ENCODE measurements at places on chromosomes 13 and 19. TPM values are rescaled to one million over a fixed set of nuclear protein-coding genes. Genes with fewer than 3 reads are reported as not detected.

IRF3 gene
- total RNA-seq = 31.3 TPM

LILRA2 gene
- total RNA-seq = 1.0 TPM

ZNF878 gene
- total RNA-seq = 0.52 TPM

DACH1 gene
- total RNA-seq = 6.8 TPM

ATXN8OS gene
- total RNA-seq = not detected

SOX1 gene
- total RNA-seq = not detected

Measured in skeletal muscle tissue (tissue), 5 donors.